ENCODE measurements at places on chromosomes 5 and 9.

DNA sequence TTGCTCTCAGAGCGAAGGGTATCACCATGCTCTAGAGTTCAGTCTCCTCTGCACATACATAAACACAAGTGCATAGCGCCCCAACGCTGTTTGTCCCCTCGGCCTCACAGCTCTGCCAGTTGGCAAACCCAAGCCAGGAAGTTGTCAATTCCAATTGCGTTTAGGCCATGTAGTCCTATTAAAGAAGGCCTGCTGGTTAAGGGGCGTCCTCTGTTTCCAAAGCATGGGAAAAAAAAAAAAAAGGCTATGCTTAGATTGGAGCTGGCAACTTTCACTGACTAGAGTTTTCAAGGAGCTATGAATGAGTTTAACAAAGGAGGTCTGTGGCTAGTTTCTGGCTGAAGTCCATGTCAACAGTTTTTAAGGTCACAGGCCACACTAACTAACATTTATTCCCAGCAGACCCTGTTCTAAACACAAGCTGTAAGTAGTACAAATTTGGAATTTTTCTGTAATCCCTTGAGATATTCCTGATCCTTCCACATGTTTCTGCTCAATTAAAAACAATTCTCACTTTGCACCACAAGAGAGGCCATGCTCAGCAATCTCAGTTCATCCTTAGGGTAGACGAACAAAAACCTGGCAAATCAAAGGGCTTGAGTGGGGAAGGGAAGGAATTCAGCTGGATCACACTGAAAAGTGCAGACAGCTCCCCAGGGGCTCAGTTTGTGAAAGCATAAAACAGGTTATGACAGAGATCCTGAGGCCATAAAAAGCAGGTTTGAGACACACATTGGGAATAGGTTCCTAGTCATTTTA, 187.7 kb downstream of the DENND1A start:
- DNase-seq, result no peak

DNA sequence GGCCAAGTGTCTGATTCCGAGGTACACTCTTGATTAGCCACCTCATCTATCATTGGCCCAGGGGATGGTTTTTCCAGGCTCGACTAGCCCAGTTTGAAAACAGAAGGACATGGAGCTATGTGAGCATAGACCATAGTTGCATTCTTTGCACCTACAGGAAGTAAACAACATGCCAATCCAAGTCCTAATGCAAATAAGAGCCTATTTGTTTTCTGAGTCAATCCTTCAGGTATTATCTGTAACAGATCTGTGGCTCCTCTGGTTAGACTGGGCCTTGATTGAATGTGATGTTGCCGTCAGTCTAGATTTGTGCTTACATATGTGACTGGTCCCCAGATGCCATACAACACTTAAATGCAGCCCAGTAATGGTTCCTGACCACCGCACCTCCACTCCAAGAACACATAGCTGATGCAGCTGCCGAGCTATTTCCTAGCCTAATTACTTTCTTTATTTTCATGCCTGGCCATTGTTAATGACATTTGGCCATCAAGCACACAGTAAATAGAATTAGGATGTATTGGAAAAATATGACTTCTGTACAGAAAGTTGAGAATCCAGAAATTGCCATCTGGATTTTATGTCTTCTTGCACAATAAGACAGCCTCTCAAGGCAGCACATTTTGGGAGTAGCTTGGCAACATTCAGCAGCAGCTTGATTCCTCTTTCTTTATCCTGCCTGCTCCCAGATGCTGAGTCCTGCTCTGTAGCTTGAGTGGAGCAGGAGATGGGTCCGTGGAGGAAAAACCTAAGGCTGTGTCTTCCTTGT, 29.5 kb upstream of the ARHGAP26 start:
- no peak for DNase-seq

DNA sequence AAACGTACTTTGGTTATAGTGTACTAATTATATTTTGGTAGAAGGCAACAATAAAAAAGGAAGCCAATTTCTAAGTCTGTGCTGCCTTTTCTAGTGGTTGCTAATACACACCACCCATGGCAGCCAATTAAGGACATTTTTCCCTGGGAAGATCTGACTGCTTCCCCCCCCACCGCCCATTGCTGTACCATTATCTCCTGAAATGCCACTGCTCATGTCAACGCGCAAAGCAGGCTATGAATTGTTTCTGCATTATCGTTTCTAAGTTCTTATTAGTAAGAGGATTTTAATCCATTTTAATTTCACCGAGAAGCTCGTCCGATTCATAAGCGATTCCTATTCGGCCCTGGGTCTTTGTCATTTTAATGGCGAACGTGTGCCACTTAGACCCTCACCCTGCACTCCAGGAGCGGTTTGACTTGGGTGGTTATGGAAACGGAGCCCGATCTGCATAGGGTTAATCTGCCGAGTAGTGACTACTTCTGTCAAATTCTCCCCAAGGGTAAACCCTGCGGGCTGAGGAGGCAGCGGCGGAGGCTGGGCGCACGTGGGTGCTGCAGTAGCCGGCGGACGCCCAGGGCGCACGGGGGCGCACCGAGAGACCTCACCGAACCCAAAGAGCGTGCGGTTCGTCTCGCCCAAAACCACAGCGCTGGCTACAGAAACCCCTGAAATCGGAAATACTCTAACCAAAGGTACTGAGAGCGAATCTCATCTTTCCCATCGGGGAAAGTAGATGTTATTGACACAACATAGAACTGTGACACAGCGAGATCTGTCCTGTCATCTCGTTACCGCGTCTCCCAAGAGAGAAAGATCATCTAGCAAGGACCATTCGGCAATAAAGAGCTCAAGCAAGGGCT, 55.8 kb upstream of the SHC3 start:
- DNase-seq, result peak; percentile 18

GRCh38 chr9:131673531-131673930, 66.3 kb downstream of the RAPGEF1 start:
- DNase-seq, result no peak

DNA sequence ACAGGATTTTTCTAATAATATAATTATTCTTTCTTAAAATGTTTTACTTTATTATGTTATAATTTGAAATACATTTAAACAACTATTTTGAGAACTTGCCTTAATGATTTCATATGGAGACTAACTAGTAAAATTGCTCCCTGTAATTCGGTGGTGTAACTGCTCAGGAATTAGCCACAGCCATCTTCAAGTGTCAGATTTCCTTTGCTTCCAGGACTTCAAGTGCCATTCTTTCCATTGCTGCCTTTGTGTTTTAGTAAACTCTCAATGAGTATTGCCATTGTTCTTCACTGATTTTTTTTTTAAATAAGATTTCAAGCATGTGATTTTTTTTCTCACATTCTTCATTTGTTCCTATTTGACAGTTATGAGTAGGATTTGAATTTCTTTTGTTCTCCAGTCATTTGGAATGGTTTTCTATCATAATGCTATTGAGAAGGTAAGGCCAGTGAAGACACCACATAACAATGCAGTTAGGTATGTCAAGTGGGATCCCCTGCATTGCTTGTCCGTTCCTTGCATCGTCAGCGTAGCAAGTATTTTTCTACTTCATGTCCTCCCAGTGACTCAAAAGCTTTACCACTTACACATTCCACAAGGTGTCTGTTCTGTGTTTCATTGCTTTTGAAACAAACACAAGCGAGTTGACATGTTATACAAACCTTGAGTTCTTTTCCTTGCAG, 83.7 kb downstream of the LNPEP start:
- no peak for DNase-seq

Measured in occipital lobe (tissue), 3 donors.